ENCODE measurements at places on chromosomes 4 and X.

GRCh38 chrX:153773218-153773611 lies 7.6 kb upstream of the SRPK3 start:
- DNase-seq = no peak

DNA sequence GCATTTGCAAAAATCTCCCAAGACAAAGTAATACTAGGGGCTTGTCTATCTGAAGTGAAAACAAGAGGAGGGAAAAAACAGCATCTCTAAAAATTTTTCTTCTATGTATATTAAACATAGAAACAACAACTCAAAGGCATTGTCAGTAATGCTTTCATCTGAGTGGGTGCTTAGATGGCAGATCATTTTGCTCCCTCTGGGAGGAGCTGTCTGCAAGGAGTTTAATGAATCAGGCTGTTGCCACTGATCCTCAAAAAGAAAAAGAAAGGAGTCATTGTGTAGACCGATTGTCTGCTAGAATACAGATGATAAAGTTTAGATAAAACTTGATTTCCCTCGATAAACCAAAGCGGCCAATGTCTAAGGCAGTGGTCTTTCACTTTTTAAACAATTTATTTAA lies 49.7 kb upstream of the KLHL8 start:
- DNase-seq = no peak

DNA sequence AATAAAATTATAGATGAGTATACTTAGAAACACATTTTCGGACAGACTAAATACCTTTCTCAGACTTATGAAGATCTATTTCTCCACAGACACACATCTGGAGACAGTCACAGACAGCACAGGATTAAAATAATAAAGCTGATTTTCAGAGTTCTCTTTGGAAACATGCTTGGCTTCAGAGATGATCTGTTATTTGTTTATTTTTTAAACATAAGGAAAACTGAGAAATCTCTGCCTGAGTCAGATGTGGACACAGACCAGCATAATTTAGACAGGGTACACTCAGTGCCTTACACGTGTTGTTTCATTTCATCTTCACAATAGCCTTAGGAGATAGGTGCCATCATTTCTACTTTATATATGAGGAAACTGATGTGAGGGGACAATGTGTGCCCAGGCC lies 92.1 kb downstream of the SLC9A7 start:
- no peak for DNase-seq

GRCh38 chr4:36771411-36772153 lies 473.0 kb upstream of the NWD2 start:
- DNase-seq = no peak

DNA sequence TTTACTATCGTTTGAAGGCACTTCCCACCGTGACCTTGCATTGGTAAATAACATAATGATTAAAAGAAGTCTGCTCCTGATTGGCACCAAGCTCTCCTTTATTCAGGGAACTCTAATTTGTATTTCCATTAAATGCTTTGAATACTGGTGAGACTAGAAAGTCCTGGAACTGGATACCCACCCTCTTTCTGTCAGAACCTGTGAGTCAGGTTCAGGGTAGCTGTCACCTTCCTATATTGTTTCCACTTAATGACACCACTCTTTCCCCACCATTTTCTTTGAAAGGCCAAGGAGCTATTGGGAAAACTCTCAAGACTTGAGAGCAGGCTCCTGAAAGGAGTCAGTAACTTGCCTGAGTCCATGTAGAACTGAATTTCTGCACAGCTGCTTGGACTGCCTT lies 55.9 kb upstream of the RASSF6 start:
- DNase-seq = no peak

DNA sequence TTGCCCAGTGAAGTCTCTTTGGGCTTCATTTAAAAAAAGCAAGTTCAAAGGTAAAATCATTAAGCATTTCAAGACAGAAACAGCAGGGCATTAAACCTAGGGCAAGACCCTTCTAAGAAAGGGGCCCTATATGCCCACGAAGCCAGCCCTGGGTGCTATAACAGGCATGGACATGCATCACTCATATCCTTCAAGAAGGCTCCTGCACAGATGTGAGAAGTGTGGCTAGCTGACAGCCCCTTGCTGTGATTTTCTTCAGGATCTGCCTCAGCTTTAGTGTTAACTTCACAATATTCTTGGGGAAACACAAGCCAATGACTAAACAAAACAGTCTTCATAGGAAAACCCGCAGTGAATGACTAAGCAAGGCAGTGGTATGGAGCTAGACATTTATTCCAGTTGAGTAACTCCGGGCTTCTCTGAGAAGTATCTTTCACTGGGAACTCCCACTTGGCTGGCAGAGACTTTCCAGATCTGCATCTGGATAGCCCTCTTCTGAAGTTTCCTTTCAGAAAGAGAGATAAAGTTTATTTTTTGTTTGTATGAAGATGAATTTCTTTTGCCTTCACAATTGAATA lies 11.9 kb upstream of the MAOA start:
- no peak for DNase-seq

DNA sequence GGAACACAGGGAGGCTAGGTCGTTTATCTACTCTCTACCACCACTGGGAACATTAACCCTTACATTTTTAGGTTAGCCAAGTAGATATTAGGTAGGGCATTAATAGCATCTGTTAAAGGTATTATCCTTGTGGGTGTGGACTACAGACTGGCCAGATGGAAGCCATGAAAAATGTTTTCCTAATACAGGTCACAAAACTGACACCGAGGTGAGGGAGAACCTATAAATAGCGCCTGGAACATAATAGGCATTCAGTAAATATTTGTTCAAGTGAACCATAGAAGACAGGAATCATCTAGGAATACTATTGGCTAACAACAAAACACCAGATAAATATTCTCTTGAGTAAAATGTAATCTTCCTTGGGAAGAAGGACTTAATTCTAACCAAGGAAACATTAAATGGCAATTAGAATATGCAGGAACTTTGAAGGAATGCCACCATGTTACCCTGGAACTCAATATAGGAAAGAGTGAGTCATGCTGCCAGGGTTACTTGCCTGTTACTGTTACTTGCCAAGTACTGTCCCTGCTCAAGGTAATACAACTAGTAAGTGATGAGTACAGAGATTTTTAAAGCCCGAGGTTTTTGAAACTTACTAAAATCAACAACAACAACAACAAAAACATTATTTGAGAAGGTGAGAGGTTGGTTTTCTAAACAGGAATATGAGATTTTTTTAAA lies 79.0 kb downstream of the SOX3 start:
- DNase-seq = no peak

Measured in cortex of kidney (tissue), 1 donor.